ENCODE measurements at places on chromosomes 2 and 18.

DNA sequence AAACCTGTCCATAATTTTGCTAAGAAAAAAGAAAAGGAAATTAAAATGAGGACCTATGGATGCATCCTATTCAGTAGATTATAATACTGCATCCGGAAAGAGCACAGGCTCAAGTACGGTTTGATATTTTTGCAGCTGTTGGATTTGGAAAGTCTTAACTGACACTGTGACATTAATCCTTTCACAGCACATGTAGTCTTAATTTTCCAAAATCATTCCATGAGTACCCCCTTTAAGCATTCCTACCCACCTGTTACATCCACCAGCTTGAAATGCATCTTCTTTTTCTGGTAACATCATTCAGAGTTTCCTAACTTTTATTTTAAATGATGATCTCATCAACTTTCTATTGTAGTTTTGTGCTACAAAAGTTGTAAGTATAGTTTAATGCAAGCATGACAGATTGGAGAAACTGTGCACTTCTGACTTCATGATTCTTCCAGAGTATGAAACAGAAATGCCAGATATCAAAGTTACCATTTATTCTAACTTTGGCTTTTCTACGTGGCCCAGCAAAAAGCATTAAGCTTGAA is 113.5 kb downstream of the ESCO1 start:
- DNase-seq, result no peak

- DNase-seq, result no peak
These were observed 292.6 kb downstream of the PRKCE start for GRCh38 chr2:45944074-45944473.

DNA sequence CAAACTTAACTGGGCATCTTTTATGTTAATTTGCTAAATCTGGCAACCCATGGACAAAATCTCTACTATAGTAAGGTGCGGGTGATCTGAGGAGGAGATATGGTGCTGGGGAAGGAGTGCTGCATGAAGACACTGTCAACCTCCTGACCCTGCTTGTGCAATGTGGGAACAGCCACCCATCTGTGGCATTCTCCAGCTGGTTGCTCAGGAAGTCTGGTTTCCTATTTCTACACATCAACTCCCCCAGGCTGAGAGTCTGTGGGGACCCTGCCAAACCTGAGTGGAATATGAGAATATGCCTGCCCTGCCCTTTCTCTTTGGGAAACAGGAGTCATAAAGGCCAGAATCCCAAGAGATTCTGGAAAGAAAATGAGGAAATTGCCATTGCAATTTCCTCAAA is 60.1 kb upstream of the PAX3 start:
- DNase-seq, result no peak

- DNase-seq, result no peak
These were observed 9.0 kb upstream of the BMP10 start for GRCh38 chr2:68880213-68880612.

GRCh38 chr18:79011300-79011870 is 31.8 kb downstream of the SALL3 start:
- DNase-seq, result no peak

GRCh38 chr2:176854878-176855277 is 357.7 kb upstream of the HNRNPA3 start:
- no peak for DNase-seq
